ENCODE measurements at places on chromosomes 2 and 18. TPM values are rescaled to one million over a fixed set of nuclear protein-coding genes. Genes with fewer than 3 reads are reported as not detected.

Gene KCNG2
- 0.63 TPM for polyA plus RNA-seq

Gene ANKRD30B
- polyA plus RNA-seq: 0.06 TPM

Gene SEPTIN2
- polyA plus RNA-seq: 446 TPM

Gene CYP27C1
- polyA plus RNA-seq: 5.3 TPM

Gene IL36A
- not detected for polyA plus RNA-seq

Gene TMEM169
- polyA plus RNA-seq: 3.0 TPM

Gene VAMP5
- polyA plus RNA-seq: 53.1 TPM

Gene UCN
- polyA plus RNA-seq: 1.6 TPM

Gene HAAO
- polyA plus RNA-seq: 16.4 TPM

Gene RASGRP3
- polyA plus RNA-seq: 27.7 TPM

Gene ALPI
- polyA plus RNA-seq: 3.7 TPM

Gene RFTN2
- 19.7 TPM for polyA plus RNA-seq

Gene C2orf76
- polyA plus RNA-seq: 9.8 TPM

Gene LGALSL
- polyA plus RNA-seq: 24.2 TPM

Gene MARCHF4
- polyA plus RNA-seq: 0.12 TPM

DNA sequence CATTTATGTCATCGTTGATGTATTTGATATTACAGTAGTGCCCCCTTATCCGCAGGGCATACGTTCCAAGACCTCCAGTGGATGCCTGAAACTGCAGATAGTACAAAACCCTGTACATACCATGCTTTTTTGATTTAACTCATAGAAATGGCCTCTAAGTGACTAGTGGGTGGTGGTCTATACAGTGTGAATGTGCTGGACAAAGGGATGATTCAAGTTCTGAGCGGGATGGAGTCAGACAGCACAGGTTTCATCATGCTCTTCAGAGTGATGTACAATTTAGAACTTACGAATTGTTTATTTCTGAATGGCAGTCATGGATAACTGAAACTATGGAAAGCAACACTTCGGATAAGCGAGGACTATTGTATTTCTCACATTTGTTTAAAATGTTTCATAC lies 473.1 kb upstream of the FANCL start:
- DNase-seq: no peak

- no peak for DNase-seq
Observed at GRCh38 chr2:8628179-8628865, 53.5 kb upstream of the ID2 start.

DNA sequence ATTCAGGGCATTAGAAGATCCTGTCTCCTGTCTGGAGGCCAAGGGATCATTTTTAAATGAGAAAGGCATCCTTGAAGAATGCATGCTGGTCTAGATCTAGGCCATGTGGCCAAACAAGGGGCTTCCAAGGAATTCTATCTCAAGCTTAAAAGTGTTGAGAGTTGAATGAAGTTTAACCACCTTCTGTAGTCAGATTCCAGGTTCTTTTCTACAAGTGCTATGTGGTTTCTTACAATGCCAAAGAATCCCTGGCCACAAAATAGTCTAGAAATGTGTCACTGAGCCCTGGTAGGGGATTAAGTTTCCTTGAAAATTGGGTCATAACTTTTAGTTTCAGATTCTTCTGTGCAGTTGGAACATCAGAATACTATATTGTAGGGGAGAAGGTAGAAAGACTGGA lies 640.7 kb upstream of the ACVR2A start:
- no peak for DNase-seq

DNA sequence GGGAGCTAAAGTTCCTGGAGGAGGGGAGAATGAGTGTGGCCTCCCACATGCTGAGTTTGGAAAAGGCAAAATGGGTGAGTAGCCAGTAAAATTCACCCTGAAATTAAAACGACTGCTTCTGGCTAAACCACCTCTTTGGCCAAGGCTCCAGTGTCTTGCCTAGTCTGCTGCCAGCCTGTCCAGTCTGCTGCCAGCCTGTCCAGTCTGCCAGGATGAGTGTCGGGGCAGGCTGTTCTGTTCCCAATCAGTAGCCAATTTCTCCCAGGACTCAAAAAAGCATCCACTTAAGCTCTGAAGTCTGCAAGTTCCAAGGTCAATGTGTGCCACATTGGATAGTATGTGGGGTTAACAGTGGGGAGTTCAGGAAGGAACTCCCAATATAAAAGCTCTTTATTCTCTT lies 134.6 kb upstream of the KLHL29 start:
- no peak for DNase-seq

GRCh38 chr2:71599646-71600236 lies 146.4 kb downstream of the DYSF start:
- no peak for DNase-seq

- DNase-seq: no peak
Observed at GRCh38 chr18:63272638-63273037, 46.9 kb downstream of the BCL2 start.

DNA sequence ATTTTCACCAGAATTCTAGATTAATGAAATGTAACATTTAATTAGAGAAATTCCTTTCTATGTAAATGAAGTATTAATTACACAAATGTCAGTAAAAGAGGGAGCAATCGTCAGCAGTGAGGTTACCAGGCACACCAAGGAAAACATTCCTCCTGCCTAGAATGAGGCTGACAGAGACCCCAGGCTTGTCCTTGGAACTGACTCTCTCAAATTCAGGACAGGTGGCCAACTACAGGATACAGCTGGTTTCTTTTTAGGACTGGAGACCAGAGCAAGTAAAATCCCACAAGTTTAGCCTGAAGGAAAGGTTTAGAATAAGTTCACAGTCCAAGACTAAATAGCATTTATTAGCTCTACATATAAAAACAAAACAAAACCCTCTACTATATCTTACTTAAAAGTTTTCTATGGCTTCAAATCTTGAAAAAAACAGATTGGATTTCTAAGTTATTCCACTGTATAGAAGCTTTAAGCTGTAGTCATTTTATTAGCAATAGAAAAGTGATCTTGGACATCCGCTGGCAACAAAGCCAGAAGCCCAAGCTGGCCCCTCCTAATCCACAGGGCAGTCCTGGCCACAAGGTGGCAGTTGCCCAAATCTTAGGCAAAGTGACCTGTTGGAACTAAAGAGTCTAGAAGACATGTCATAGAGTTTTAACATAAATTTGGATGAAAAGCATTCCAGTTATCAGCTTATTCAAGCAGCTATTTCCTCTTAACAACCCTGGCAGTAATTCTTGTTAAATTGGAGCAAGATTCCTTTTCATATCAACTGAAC lies 81.0 kb downstream of the SP3 start:
- DNase-seq: peak; percentile 60

- DNase-seq: peak; percentile 52
Observed at GRCh38 chr2:167398873-167399272, 510.6 kb downstream of the XIRP2 start.

DNA sequence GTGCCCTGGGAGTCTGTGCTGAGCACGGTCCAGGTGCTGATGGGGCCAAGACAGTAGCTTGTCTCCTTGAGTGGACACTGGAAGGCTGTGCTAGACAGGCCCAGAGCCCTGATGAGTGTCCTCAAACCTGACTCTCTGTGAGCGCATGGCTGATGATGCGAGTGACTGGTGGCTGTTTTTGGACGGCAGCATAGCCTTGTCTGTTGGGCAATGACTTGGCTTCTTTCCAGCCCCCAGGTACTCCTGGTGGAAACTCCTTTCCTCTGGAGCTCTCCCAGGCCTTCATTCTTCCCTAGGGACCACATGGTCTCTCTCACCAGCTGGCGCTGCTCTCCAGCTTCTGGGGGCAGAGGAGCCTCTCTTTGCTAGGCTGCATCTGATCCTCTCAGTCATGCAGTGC lies 207.6 kb upstream of the SMIM21 start:
- DNase-seq: peak; percentile 16

DNA sequence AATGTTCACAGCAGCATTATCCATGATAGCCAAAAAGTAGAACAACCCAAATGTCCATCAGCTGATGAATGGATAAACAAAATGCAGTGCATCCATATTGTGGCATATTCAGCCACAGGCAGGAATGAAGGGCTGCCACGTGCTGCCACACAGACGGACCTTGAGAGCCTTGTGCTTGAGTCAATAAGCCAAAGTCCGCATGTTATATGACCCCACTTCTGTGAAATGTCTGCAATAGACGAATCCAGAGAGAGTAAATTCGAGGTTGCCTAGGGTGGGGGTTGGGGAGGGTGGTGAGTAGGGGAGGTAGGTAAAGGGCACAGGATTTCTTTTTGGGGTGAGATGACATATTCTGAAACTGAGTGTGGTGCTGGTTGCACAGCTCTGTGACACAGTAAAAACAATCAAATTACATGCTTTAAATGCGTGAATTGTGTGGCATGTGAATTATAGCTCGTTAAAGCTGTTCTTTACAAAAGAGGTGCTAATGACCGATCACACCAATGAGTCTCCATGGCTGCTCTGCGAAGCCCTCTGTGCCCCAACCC lies 38.9 kb upstream of the LDLRAD4 start:
- DNase-seq: no peak

GRCh38 chr2:224027070-224027469 lies 12.0 kb downstream of the SERPINE2 start:
- DNase-seq: no peak

DNA sequence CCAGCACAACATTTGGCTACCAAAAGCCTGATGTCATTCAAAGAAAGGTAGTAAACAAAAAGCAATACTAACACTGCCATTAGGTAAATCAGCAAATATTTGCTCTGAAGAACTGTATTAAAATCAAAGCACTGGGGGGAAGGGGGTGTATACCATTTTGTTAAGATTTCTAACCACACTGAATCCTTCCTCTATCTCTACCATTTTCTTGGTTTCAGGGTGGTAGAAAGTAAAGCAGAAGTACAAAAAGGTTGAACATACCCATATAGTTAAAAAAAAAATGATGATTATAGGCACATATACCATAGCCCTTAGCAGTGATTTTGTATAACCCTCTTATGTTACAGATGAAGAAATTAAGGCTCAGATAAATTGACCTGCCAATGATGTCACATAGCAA lies 437.6 kb downstream of the ZEB2 start:
- no peak for DNase-seq

DNA sequence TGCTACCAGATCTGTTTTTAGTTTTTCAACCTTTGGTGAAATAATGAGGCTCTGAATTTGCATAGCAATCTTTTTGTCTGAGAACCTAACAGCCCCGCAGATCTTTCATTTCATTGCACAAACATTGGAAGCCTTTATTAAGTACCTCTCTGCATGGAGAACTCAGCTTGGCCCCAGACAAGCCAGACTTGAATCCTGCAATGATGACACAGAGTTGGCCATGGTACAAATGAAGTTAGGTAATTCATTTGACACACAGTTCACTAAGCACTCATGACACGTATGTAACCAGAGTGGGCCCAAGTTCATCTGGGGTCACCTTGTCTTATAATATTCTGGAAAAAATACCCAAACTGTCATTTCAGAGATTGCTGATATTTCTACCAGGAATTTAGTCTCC lies 439.1 kb upstream of the ID2 start:
- no peak for DNase-seq

GRCh38 chr2:46015671-46016070 lies 281.5 kb upstream of the EPAS1 start:
- no peak for DNase-seq

GRCh38 chr2:119149611-119150010 lies 8.9 kb downstream of the C1QL2 start:
- no peak for DNase-seq

DNA sequence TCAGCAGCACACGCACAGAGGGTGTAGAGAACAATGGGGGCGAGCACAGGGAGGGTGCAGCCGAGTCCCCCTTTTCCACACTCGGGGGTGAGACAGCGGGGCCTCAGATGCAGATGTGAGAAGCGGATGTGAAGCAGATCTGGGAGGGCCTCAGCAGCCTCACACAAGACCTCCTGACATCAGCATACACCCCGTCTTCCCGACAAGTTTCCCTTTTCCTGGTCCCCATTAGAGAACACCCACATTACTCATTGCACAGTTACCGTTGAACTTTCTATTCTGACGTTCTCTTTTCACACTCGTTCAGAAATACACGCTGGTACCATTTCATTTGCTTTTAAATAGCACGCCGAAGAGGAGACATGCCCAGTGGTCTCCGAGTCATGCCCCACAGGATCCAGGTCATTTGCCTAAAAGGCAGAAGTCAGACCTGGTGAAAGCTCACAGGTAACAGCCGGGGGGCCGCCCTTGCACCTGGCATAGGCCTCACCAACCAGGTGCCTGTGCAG lies 129.5 kb upstream of the ID2 start:
- no peak for DNase-seq

DNA sequence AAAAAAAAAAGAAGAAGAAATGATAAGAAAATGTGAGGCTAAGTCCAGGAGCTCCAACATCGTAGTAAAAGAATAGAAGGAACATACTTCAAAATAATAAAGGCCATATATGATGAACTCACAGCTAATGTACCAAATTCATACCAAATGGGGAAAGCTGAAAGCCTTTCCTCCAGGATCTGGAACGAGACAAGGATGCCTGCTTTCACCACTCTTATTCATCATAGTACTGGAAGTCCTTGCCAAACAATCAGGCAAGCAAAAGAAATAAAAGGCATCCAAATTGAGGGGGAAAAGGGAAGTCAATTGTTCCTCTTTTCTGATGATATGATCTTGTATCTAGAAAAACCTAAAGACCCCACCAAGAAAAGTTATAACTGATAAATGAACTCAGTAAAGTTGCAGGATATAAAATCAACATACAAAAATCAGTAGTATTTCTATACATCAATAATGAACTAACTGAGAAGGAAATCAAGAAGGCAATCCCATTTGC lies 170.6 kb downstream of the METTL4 start:
- DNase-seq: no peak

- DNase-seq: no peak
Observed at GRCh38 chr2:199940373-199940772, 14.9 kb downstream of the TYW5 start.

- peak; percentile 12 for DNase-seq
Observed at GRCh38 chr2:207892716-207893402, 123.2 kb upstream of the FZD5 start.

DNA sequence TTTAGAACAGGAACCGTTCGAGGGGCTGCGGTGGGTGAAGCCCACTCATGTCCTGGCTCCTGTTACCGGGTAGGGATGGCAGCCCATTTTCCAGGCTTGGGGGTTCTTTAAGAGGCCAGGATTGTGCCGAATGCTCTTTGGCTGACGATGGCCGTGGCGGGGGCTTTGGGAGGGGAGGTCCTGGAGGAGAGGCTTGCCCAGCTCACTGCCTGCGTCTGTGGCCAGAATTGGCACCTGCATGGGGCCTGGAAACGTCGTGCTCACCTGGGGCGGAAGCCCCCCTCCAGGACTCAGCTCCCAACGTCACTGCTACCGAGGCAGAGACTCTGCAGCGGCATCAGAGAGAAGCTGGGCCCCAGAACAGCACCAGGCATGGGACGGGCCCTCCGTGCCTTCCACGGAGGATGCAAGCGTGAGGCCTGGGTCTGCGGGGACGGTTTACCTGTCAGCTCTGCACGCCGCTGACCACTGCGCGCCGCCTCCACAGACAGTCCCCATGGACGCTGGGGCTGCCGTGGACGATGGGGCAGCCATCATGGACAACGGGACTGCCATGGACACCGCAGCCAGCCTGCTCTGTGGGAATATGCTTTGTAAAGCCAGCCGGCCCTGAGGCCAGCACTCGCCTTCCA lies 82.9 kb downstream of the NFATC1 start:
- no peak for DNase-seq

- no peak for DNase-seq
Observed at GRCh38 chr2:74646201-74646600, 1.9 kb downstream of the M1AP start.

Measured in muscle of leg (tissue), 16 donors.